ENCODE measurements at places on chromosomes 6 and 20.

- no peak for DNase-seq
Observed at GRCh38 chr20:43942667-43943285, 28.1 kb downstream of the TOX2 start.

DNA sequence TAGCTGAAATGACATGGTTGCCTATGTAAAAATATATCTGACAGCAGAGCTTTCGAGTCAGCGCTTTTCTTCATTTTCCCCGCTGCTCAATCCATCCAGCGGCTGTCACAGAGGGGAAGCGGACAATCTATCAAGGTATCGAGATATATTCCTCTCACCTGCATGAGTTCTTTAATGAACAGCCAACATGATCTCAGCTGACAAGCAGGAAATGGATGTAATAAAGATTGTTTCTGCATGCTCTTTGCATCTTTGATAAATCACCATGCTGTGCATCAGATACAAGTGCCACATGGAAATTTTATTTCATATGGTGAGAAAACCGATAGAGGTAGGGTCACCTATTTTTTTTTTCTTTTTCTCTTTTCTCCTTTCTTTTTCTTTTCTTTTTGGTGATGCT, 602.3 kb upstream of the MMS22L start:
- DNase-seq: no peak

DNA sequence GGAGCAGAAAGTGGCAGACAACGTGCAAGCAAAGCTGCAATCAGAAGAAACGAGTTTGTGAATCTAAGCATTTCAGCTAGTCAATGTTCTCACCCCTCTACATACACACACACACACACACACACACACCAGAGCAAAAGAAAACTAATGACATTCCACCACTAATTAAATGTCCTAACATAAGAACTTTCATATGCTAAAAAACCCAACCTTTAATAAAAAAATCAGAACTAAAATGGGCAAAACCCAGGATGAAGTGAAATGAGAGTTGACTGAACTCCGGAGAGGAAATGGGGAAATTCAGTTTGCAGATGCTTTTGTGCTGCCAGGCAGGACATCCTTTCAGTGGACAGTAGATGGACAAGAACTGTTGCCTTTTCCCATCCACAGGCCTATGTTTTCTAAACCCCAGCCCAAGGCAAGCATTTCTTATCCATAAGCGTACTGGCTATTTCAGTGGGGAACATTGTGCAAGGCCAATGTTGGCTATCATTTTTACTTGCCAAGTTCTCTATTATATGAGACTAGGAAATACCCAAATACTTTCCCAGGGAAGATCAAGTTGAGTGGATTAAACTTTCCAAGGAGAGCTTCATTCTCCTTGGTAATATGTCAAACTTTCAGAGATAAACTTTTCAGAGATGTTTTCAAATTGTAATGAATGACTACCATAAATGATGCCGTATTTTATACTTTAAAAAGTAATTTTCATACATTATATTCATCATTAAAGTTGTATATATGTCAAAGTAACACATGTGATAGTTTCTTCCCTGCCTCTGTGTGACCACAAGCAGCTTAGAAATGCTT, 27.3 kb downstream of the RIN2 start:
- no peak for DNase-seq

DNA sequence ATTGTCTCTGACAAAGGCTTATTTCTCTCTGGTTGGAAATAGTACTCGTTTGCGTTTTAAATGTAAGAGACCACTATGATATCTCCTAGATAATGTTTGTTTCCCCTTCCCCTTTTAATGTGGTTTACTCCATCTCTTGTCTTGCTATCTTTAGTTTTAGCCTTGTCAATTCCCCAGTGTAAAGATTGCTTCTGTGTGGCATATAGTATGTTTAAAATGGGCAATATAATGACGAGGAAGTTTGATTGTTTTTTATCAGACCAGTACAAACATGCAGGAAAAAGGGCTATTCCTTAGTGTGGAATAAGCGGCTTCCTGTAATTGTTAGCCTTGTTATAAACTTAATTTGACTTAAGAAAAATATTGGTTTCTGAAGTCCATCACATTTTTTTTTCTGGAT, 3.1 kb downstream of the QKI start:
- no peak for DNase-seq

DNA sequence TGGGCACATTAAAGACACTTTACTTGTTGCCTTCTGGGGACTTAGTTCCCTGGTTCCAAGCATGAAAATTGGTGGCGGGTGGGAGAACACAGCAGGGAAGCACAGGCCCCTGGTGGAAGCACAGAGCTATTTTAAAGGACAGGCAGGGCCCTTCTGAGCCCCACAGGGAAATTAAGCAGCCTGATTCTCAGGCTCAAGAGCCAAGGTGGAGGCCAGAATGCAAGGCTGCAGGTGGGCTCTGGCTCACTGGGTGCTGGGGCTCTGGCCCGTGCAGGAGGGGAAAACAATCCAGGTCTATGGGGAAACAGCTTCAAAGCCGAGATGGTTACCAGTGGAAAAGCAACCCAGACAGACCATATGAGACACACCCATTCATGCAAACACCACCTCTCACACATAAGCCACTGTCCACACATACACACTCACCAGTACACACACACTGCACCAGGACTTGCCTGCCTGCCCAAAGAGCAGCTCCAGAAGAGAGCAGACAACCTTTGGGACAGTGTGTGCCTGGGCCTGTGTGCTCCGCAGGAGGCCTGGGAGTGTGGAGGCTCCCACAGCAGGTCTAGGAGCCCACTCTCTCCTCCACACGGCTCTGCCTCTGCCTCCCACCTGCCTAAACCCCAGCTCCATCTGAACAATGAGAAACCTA, 30.6 kb downstream of the TFEB start:
- DNase-seq: no peak

- DNase-seq: no peak
Observed at GRCh38 chr20:45427236-45428149, 11.6 kb downstream of the PIGT start.
